ENCODE measurements at places on chromosomes 5 and 9.
A peak's percentile ranks its signal among the peaks of the same experiment; 100 is the strongest.

GRCh38 chr5:9126490-9126889 lies 419.4 kb downstream of the SEMA5A start:
- no peak for DNase-seq

DNA sequence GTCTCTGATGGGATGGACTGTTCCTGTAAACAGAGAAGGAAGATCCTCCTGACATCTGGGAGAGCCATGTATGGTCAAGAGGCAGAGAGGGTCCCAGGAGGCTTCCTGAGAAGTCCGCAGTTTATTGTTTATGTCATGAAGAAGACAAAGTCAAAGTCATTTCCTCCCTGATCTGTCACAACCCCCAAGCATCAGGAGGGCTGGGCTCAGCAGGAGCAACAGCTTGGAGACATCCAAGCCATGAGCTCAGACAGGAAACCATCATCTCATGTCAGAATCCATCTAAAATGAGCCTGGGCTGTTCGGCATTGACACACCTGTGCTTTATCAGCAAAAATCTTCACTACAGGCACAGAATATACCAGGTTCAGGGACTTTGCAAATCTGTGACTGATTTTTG lies 325.0 kb upstream of the MSX2 start:
- DNase-seq = no peak

GRCh38 chr9:121757281-121757585 lies 105.8 kb downstream of the DAB2IP start:
- no peak for DNase-seq

- no peak for DNase-seq
These were observed 44.1 kb upstream of the FOXE1 start for GRCh38 chr9:97808972-97809371.

DNA sequence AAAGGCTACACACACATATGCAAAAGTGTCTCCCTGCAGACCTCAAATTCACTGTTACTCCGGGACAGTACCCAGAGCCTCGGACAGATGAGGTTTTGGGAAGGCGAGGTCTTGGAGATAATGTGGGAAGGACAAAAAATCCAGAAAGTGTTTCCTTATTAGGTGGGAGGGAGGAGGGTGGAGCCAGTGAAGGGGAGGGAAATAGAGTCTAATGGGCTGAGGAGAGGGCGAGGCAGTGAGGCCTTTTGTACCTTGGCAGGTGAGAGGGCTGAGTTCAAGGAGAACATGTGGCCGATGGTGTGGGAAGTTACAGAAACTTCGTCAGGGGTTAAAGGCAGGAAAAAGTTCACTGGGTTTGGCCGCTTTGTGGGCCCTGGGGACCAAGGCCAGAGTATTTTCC lies 22.1 kb upstream of the TMEM174 start:
- no peak for DNase-seq

DNA sequence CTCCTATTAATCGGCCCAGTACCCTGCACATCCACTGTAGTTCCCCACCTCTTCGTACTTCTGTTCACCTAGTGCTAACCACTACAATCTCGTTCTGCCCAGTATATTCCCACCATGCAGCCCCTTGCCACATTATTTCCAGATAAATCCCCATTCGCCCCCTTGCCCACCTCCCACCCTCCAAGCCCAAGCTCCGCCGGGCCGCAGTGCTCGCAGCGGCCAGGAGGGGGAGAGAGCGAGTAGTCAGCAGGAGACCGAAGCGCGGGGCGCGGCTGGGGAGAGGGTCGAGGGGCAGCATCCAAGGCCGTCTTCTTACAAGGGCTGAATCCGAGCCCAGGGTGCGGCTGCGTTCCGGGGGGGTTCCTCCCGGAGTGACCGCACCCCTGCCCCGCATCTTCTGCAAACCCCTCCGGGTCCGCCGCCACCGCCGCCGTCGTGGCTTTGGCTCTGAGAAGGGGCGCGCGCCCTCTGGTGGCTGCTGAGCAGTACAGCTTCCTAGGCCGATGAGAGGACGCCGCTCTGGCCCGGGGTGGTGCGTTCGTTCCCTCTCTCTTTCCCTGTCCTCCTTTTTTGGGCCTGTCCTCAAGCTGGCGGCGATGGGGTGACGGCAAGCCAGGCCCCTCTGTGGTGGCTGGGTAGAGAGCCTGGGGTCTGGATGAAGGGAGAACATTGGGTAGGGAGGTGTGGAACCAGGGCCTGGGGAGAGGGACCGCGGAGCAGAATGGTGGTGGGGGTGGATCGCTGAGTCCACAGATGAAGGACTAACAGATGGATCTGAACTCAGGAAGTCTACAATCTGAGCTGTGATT lies 30.0 kb upstream of the PSD2 start:
- DNase-seq = peak; percentile 77

DNA sequence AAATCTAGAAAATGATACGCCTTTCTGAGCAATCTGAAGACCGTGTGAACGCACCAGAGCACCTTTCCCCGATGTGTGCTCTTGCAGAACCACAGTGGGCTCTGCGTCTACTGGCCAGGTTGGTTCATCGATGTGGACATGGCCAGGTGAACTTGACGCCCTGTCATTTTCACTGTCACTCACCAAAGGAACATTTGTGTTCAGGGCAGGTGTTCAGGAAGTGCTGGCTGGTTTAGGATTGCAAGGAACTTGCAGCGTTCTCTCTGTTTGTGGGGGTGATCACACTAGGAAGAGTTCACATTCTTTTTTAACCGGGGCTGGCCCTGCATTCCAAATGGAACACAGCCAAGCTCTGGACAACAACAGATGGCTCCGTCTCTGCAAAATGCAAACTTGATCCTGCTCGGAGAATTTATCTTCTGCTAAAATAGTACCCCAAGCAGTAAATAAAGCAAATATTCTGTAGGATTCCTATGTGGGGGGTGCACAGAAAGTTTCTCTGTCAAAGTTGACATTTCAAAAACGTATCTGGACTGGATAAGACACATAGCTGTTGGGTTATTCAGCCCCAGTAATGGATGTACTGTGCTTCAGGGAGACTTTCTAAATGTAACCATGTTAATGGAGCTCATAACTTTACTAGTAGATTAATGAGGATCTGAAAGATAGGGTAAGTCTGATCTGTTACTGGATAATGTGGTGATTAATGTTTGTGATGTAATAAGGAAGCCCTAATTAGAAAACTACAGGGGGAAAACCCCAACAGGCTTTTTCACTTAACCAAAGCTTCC lies 45.7 kb upstream of the FANCC start:
- DNase-seq = peak; percentile 63

DNA sequence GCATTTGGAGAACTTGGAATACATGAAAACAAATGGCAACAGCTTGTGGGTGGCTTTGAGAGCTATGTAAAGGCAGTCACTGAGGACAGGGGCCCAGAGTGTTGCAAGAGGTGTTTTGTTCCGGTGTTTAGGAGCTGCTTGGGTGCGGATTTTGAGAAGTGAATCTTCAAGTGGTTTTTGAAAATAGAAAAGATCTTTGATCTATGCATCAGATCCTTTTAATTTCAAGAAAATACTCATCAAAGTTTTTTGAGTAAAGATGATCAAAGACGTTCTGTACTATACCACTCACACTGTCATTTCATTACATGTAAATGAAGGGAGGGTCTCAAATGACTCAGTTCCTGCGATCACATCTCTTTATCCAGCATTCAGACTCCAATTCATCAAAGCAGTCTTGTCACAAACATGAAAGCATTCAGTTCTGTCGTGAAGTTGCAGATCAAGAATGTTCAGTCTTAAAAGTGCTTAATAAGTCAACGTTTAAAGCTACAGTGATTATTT lies 112.5 kb downstream of the WDR41 start:
- peak; percentile 43 for DNase-seq

DNA sequence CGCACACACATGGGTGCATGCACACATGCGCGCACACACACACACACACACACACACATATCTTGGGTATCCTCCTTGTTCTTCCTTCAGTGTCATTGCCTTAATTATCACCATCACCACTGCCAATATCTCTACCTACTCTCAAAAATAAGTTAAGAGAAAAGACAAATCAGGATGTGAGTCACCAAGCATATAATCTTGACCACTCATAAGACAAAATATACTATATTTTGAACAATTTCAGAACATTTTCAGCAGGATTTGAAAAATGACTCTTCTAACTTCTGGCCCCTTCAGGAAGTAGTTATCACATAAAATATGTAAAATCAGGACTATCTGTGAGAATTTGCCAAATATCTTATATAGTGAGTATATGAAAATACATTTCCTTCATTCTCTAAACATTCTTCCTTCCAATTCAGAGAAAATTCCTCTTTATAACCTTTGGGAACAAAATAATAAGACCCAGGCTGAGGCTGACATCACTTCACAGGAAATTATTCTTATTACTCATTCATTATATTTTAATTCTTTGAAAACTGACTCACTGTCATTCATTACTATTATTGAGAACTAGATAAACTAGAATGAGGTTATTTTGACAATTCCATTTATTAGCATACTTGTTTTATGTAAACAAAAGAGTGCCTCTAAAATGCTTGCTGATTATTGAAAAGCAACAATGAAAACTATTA lies 772.0 kb upstream of the ACO1 start:
- DNase-seq = no peak

DNA sequence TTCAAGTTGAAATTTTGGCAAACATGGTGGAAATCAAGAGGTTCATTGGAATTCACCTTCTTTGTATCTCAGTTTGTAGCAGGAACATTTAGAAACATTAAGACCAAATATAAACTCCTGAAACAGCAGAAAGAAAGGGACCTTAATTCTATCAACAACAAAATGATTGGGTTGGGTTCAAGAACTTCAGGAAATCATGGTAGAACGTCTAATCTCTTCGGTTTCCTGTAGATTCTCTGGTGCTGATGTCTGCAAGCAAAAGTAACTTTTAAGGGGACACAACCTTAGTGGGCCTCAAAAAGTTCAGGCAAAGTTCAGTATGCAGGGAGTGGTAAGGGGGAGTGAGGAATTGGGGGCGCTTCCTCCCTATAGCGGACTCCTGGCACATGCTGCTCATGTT lies 3.4 kb downstream of the IL33 start:
- no peak for DNase-seq

DNA sequence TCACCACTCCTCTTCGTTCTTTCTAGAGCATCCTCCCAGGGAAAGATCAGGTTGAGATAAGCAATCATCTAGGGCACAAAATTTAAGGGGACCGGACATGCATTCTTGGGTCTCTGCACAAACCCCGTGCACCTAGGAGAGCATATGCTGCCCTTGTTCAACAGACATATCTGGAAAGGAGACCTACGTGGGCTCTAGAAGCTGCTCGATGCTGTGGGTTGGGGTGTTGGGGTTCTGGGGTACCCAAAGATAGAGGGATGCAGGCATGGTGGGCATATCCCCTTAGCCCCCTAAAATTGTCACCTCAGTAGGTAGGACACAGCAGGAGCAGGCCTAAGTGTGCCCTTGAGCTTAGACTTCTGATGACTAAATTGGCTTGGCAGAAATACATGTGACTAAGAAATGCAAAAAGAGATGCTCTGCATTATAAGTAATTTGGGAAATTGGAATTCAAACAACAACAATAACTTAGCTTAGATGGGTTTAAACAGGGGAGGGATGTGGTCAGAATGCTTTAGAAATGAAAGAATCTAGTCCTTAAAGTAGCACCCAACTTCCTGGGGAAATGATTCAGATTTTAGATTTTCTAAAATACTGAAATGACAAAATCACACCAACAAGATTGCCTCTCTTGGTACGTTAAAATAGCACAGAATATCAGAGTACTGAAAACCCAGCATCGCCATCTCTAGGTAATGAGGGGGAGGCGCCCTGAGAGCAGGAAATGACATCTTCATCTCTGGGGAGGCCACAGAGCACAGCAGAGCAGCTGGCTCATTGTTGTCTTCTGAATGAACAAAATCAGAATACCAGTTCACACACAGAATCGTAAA lies 172.3 kb downstream of the GNA14 start:
- DNase-seq = peak; percentile 61

- no peak for DNase-seq
These were observed 109.1 kb downstream of the TMEM161B start for GRCh38 chr5:88159591-88159990.

DNA sequence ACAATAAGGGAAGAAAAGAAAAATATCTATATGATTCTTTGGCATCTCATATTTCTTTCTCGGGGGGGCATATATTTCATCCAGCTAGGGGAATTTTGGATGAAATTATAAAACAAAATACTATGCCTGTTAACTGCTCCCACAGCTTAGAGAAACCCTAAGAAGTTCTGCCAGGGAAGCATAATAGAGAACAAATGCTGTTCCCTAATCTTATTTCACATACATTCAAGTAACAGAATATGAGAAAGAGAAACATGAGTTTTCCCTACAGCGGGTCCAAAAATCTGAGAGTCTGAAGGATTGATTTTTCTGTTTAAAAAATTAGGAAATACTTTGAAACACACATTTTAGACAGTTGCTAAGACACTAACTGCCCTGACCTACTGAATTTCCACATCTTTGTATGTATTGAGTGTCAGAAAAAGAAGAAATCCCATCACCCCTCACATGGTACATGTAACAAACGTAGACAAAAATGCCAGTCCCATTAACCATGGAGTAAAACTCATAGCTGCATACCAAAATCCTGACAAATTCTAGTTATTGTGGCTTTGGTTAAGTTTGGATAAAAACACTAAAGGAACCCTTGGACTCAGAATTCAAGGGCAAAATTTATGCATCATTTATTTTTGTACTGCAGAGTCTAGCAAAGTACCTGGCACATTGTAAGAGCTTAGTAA lies 620.2 kb upstream of the DMAC1 start:
- no peak for DNase-seq

DNA sequence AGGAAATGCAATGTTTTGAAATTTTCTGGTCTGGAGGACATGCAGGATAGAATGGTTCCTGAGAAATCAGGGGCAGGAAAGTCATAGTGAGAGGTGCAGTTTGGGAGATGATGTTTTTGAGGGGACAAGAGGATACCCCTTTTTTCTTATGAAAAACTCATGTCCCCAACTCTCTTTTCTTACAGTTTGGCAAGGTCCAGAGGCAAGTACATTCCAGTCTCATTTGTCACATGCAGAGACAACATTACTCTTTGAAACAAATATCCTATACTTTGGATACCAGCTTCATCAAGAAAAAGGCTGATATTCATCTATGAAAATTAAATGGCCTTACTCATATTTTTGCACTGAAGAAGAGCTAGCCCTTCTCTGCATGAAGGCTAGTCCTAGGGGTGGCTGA lies 48.2 kb downstream of the EQTN start:
- no peak for DNase-seq

DNA sequence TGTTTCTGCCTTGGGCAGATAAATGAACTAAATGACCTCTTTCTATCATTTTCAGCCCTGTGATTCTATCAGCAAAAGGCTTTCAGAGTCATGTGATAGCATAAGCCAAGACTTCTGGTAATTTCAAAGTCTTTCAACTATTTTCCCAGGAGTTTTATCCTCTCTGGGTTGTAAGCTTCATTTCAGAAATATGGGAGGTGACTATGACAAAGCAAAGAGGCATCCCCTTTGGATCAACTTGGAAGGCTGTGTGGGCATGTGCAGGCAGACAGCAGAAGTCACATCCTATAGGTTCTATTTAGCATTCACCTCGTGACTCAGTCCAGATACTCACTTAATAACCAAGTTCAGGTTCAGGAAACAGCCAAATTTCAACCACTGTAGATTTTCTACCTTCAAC lies 149.0 kb upstream of the FST start:
- DNase-seq = no peak

- DNase-seq = no peak
These were observed 464.9 kb downstream of the TLE1 start for GRCh38 chr9:81224166-81225081.

GRCh38 chr5:39440192-39440957 lies 15.6 kb upstream of the DAB2 start:
- no peak for DNase-seq

Measured in stomach (tissue), 19 donors.